NCI-H510A treated with DMSO at 0.1 percent for 48 hours (cell line): ENCODE measurements at places on chromosomes 3 and 15.

DNA sequence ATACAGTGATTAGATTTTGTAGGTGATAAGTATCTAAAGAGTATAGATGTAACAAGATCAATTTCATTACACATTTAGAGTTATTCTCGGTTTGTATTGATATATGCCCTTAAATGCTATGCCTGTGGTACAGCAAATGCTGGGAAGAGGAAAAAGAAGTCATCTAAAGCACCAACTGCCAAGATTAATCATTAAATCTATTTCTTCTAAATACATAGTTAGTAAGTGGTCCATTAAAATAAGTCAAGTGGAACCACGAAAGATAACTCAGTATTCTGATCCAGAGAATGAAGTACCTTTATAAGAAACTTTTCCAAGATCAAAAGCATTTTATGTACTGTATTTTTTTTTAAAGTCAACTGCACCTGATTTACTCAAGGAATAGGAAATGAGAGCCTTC lies 142.1 kb upstream of the CGNL1 start:
- no peak for DNase-seq

DNA sequence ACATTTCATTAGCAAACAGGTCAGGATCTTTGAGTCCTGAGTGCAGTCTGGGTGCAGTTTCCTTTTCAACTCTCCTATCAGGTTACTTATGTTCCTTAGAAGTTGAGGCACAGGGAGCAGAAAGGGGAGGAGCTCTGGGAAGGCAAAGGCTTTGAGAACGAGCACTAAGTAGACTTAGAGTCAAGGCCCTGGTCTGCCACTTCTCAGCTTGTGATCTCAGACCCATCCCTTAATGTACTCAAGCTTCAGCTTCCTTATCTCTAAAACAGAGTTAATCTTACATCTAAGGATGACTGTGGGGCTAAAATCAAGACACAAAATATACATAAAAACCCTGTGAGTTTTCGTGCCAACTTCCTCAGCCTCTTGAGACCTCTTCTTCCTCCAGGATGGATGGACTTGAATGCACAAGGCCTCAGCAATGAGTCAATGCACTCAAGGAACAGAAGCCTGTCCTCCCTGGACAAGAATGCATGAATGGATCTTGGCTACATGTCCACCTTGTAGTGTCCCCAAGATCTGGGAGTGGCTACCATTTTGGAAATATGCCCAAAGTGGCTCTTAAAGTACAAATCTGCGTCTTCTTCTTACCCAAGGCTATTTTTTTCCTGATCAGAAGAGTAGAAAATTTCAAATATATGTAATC lies 105.1 kb downstream of the WDR76 start:
- no peak for DNase-seq

- no peak for DNase-seq
Measured at GRCh38 chr3:2211568-2211967, 112.9 kb downstream of the CNTN4 start.

DNA sequence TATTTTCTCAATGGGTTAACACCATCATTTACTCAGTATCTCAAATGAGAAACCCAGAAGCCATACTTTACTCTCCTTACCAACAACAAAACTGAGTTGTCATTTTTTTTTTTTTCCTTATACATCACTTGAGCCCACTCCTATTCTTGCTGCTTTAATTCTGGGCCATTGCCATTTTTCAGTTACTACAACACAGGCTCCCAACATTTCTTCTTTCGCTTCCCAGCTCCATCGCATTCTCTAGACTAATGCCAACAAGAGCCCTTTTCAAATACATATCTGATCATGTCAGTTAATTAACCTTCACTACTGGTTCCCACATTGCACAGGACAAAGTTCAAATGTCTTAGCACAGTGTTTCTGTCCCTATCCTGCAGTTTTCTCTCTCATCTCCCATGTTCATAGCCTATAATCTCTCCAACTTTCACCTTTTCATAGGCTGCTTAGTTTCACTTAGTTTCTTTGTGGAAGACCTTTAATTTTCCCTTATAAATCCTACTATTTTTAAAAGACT lies 22.5 kb upstream of the ANXA2 start:
- DNase-seq: no peak

DNA sequence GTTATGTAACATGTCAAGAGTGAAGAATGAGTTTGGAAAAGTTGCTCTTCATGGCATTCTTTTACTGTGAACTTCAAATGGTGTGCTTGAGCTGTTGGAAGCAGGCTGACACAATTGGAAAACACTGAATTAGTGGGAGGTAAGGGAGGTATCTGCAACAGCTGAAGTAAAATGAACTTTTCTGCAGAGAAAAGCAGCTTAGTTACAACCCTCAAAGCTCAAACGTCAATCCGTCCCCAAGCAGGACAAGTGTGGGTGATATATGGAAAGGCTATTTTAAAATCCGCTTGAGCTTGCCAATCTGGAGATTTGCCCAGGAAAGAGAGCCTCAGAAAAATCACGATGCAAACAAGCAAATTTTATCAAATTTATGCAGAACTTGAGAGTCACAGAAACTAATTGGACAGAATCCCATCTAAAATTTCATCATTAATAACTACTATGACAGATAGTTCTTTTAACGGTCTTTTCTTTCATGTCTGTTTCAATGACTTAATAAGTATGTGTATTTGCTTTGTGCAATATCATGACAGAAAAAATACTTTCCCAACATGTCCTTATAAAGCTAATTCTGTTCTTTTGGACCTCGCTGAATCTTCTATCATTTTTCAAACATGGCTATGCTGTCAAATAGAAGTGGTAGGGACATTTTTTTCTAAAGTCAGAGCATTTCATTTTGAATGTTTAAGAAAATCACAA lies 266.6 kb upstream of the SLITRK3 start:
- DNase-seq: no peak

- no peak for DNase-seq
Measured at GRCh38 chr3:162353414-162353813, 856.8 kb downstream of the OTOL1 start.

DNA sequence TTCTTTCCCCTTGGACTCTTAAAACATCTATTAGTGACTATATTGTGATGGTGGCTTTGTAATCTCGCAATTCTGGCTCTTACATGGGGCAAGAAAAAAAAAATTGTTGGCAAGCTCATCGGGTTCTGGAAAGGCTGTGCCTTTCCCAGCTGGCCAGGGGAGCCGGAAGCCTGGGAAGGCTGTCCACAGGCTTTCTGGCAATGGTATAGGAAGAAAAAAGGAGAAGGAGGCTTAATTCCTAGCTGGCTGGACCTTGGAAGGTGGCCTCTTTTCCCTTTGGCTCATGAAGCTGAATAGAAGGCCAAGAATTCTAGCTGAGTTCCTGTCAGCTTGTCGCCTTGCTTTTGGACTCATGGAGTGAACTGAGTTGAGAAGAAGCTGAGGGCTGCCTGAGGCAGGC lies 243.5 kb upstream of the SEMA6D start:
- DNase-seq: no peak

DNA sequence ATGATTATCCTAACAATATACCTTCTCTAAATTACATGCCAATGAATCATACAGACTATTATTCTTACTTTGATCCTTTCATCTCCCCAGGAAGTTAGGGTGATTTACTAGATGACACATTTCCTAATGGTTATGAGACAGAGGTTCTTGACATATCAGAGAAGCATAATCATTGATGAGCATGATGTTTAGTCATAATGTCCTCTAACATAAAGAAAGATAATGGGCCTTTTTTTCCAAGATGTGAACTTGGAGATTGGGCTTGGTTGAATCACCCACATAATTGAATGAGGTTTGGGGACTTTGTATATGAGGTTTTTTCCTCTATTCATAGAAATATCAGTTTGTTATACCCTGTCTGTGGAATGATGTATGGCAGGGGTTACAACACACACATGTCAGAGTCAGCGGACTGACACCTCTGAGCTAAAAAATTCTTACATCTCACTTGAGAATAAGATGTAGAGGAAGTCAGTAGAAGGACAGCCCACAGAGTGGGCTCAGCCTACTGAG lies 69.7 kb upstream of the DCBLD2 start:
- DNase-seq: no peak

DNA sequence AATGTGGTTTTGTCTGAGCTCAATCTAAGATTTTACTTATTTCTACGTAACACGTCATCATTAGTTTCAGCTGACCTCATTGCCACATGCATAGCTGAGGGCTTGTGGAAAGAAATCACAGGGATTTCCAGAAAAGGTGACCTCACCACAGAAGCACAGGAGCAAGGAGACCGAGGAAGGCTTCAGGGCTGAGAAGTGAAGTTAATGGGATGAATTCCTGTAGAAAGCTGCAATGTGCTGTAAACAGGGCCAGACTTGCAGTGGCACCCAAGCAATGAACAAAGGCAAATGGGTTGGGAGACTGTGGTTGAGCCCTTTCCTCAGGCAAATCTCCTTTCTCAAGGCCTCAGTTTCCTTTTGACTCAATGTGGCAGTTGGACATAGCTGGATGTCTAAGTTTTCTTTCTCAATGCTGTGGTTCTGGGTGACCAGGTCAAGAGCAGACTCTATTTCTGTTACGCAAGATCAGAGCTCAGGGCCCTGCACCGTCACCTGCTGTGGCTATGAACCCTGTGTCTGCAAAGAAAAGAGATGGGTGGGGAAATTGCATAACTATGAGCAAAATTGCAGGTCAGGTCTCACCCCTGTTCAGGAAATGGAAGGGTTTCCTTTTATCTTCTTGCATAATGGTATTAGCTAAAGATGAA lies 252.2 kb upstream of the TBL1XR1 start:
- DNase-seq: peak; percentile 3

GRCh38 chr3:134795746-134796280 lies 753 bp downstream of the EPHB1 start:
- DNase-seq: no peak

DNA sequence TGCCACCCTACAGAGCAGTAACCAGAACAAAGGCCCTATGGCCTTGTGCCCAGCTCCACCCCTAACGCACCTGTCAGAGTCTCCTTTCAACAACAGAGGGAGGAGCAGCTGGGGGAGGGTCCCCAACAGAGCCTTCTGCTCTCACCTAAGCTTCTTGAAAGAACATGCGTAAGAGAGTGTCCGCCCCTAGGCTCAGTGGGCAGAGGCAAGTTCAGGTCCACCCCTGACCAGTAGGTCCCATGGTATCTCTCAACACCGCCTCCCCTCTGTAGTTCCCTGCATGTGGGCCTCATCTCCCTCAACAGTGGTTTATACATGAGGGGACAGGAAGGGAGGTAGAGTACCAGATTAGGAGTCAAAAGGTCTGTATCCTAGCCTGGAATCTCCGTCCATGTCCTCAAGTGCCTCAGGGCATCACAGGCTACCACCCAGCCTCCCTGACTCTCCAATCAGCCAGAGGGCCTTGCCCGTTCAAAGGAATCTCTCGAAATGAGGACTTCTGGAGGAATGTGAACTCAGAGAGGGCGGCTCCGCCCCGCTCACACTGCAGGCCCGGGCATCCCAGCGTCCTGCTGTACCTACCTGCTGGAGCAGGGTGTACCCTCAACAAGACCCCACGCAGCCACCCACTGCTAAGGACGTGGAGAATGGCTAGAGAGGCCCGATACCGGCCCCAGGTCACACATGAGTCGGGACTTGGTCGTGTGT lies 680 bp downstream of the POC1A start:
- DNase-seq: peak; percentile 76

GRCh38 chr3:11382146-11382745 lies 110.0 kb downstream of the ATG7 start:
- no peak for DNase-seq

DNA sequence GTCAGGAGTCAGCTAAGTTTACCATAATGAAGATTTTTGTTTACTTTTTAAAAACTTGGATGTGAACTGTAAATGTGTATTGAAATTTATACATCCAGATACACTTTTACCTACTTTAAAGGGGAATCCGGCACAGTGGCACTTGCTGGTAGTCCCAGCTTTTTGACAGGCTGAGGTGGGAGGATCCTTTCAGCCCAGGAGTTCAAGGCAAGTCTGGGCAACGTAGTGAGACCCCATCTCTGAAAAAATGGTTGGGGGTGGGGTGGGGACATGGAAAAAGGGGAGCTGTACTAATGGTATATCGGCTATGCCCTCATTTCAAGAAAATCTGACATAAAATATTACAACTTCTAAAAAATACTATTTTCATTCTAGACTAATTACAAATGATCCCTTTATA lies 95.8 kb upstream of the CGNL1 start:
- DNase-seq: no peak

- no peak for DNase-seq
Measured at GRCh38 chr15:77525400-77525811, 104.7 kb downstream of the HMG20A start.

DNA sequence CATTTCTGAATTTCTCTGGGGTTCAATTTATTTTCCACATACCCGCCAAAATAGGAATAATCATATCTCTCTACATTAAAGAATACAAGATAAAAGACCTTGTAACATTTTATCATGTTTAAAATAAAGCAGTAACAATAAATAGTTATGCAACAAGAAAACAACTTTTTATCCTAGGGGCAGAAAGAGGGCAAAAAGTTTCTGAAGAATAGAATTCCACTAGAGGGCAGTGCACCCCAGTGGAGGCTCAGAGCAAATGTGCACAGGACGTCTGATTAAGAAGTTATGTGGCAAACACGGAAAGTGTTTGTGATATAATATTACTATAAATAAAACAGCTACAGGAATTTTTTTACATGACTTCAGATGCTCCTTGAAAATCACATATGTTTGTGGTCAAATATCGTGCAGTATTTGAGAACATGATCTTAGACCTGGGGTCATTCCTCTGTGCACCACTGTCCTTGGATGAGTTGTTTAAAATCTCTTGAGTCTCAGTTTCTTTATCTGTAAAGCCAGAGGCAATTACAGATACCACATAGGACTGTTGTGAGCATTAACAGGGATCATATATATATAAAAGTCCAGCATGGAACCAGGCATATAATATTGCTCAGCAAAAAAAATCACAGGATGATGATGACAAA lies 13.2 kb upstream of the PIK3R4 start:
- DNase-seq: peak; percentile 62

GRCh38 chr3:191628571-191628970 lies 167.6 kb downstream of the PYDC2 start:
- DNase-seq: no peak

GRCh38 chr15:59299929-59300617 lies 72.6 kb downstream of the MYO1E start:
- DNase-seq: no peak

GRCh38 chr15:63749330-63749942 lies 84.3 kb downstream of the HERC1 start:
- no peak for DNase-seq

GRCh38 chr3:33039628-33040027 lies 57.3 kb downstream of the GLB1 start:
- DNase-seq: no peak

- no peak for DNase-seq
Measured at GRCh38 chr3:188037965-188038581, 115.9 kb upstream of the LPP start.

GRCh38 chr3:98829246-98829832 lies 66.2 kb downstream of the ST3GAL6 start:
- DNase-seq: no peak

- no peak for DNase-seq
Measured at GRCh38 chr15:79680720-79681119, 216.1 kb downstream of the MTHFS start.

DNA sequence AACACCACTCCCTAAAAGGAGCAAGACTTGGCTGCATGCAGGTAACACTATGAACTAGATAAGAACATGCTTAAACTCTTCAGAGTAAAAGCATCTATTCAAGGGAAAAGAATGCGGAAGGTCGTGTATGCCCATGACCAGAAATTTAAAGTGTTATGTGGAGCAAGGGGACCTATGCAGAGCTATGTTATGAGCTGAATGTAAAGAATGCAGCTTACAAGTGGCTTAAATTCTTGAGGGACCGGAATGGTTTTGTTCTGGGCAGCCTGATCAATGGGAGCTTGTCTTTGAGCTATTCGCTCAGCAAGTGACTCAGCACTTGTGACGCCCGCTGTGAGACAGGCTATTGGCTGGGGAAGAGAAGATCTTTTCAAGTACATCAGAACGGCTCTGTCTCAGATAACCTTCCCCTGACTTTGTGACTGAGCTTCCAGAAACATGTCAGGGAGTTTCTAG lies 367.5 kb upstream of the THBS1 start:
- peak; percentile 22 for DNase-seq
